ENCODE measurements at places on chromosomes 2 and 18.

DNA sequence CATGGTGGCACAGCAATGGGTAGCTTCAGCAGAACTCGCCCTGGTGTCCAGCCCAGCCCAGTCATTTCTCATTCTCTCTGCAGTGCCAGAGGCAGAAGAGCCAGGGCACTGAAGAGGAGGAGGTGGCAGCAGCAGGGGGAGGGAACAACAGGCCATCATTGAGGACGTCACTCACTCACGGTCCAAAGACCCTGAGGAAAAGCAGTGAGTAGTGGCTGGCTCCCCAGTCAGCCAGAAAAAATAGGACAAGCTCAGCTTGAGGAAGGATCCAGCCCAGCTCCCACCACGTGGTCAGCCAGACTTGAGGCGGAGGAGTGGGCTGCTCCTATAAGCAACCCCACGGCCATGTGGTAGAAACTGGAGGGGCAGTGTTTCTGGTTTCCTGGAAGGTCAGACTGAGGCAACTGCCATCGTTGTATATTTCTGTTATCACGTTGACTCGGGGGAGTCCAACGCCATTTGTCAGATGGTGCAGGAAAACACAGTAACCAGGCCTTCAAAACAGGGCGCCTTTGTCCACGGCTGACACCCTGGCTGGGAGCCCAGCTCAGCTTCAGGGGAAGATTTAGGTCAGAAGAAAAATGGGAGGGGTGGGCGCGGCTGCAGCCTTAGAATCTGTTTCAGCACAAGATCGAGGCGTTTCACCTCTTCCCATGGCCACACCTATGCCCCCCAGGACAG is 19.0 kb upstream of the TMEM247 start:
- DNase-seq: no peak

DNA sequence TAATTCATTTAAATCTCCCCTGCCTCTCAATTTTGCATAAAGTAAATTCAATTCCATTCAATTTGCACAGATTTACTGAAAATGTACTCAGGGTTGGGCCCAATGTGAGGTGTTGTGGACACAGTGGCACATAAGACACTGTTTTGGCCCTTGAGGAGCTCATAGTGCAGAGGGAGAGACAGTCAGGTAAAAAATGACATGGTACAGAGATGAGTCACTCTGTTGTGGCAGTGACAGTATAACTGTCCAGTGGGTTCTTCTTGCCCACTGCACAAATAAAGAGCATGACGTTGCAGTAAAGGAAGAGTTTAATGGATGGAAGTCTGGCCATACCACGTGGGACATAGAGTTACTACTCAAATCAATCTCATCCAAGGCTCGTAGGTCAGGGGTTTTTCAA is 400.3 kb upstream of the TRIB2 start:
- no peak for DNase-seq

DNA sequence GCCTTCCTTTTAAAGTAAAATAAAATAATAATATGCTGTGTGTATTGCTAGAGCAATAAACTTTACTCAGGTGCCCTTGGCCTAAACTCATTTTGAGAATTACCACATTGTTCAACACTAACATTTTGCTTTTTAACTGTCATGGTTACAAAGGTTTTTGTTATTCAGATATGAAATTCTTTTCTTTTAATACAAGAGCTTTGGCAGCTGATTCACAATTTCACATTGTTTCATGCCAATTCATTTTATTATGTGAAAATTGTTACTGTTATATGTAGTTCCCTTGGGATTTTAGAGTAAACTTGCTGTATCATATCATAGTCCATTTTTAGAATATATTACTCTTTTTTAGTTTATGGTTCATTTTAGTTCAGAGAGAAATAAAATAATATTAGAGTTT is 65.8 kb upstream of the ZNF804A start:
- no peak for DNase-seq

DNA sequence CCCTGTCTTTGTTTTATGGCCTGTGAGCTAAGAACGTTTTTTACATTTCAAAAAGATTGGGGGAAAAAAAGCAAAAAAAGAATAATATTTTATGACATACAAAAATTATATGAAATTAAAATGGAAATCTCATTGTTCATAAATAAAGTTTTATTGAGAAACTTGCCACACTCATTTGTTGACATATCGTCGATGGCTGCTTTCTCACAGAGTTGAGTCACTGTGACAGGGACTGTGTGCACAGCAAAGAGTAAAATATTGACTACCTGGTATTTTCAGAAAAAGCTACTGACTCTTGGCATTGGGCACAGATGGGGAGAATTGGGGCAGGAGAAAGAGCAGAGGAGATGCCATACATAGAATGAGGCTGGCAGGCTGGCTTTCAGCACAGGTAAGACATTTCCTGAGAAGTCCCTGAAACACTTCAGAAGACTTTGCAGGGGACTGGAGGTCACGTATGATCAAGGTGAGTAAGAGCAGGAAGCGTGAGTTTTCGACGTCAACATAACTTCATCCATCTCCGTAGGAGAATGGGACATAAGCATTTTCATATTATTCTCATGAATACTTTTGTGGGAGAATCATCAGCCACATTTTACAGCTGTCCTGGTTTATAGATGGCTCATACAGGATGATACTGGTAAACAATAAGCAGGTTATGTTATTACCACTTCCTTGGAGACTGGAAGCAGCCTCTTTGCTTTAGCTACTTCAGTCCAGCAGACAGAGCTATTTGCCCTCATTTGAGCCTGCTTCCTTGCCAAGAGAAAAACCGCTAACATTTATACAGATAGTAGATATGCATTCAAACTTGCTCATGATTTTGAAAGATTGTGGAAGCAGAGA is 32.5 kb upstream of the PUM2 start:
- no peak for DNase-seq

- no peak for DNase-seq
Measured at GRCh38 chr18:73824671-73825070, 323.0 kb downstream of the FBXO15 start.

- DNase-seq: no peak
Measured at GRCh38 chr2:133862400-133862977, 294.2 kb upstream of the NCKAP5 start.

GRCh38 chr2:143051465-143051864 is 77.8 kb upstream of the ARHGAP15 start:
- DNase-seq: no peak

- no peak for DNase-seq
Measured at GRCh38 chr18:52766002-52766545, 426.1 kb downstream of the DCC start.

GRCh38 chr18:36386150-36386920 is 88.8 kb downstream of the FHOD3 start:
- no peak for DNase-seq

GRCh38 chr2:56505885-56506284 is 322.1 kb downstream of the CCDC85A start:
- DNase-seq: no peak

Data from CD4-positive, alpha-beta T cell treated with Interleukin-6 at 100 ng/mL for 8 hours (primary cell).